ENCODE measurements at places on chromosomes 4 and X.

DNA sequence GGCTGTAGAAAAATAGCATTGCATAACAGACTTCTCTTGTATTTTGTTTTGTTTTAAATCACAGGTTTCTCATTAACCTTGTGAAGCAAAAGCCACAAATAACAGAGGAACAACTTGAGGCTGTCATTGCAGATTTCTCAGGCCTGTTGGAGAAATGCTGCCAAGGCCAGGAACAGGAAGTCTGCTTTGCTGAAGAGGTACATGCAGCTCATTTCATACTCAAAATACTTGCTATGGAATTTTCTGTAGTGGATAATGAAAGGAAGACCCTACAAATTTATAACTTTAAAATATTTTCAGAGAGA lies 17.6 kb downstream of the AFP start:
- DNase-seq: no peak

DNA sequence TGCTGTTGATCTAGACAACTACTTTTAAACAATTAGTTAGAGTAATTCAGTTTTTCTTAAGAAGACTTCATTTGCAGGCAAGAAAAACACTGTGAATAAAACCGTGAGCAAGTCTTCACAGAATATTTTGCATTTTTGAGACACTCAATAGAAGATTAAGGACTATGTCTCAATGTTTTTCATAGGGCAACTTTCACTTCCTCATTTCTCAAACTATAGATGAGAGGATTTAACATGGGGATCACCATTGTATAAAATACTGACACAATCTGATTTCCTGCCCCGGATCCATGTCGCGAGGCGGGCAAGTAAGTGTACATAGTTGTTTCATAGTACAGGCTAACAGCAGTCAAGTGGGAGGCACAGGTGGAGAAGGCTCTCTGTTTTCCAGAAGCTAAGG lies 108.8 kb upstream of the IGSF1 start:
- DNase-seq: no peak

- DNase-seq: no peak
Measured at GRCh38 chrX:70826715-70827114, 81.8 kb downstream of the TEX11 start.

DNA sequence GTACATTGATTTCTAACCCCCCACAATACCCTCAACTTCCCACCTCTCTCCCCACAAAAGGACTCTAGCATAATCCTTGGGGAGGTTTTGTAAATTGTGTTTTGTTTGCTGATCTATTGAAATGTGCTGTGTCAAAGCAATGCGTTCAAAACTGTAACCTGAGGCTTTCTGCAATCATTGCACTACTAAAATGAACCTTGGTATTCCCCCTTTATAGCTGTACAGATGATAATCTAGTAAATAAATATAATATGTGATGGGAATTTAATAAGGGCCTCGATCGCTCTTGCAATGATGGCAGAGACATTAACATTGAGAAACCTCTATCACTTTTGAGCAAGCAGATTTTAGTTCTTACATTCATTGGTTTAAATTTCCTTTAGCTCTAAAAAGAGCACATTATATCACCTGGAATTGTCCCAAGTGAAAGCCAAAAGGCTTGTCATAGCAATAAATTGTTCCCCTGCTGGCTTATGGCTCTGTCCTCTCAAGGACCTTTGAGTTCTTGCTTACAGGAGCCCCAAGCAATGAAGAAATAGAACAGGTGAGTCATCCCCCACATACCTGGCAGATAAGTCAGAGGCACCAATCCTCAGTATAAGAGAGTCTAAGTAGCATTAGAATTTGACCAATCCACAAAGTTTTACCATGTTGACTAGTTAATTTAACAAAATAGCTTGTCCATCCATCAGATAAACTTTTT lies 18.4 kb upstream of the ACE2 start:
- DNase-seq: no peak

GRCh38 chrX:147899379-147900114 lies 12.2 kb upstream of the FMR1 start:
- DNase-seq: no peak

GRCh38 chr4:76939184-76939583 lies 10.4 kb upstream of the SEPTIN11 start:
- no peak for DNase-seq

Data from stimulated activated CD8-positive, alpha-beta memory T cell treated with anti-CD3 and anti-CD28 coated beads, Interleukin-2, amount 100 ng/mL, for 1 hour (primary cell).